ENCODE measurements at places on chromosomes 5 and 9.

DNA sequence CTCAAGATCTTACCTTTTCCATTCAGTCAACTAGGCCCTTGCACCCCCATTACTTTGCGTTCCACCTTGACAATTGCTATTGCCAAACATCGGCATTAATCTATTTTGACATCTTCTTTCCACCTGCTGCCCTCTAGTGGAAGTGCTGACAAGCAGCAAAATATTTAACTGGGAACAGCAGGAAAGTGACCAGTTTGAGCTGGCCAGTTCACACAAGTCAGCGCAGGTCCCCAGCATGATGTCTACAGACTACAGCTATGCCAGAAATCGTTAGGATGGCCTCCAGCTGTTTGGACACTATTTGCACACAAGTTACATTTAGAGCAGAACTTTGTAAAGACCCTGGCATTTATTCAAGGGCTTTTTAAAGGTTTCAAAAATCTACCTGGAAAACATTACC is 160.1 kb downstream of the GHR start:
- peak; percentile 74 for DNase-seq

GRCh38 chr9:89304834-89305188 is 6.2 kb upstream of the CKS2 start:
- DNase-seq, result no peak

GRCh38 chr9:104927216-104927911 is 591 bp downstream of the ABCA1 start:
- peak; percentile 54 for DNase-seq

DNA sequence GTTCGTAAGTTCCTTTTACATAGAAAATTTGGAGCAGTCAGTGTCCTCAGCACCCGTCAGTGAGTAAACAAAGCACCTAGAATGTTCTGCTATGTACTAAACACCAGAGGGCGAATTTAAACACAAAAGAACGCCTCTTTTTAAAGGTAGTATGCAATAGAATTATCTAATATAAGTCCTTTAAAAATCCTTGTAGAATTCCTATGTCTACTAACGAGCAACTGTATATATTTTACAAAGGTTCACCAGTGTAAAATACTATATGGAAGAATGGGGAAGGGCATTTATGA is 499 bp upstream of the TMEM232 start:
- DNase-seq, result no peak

DNA sequence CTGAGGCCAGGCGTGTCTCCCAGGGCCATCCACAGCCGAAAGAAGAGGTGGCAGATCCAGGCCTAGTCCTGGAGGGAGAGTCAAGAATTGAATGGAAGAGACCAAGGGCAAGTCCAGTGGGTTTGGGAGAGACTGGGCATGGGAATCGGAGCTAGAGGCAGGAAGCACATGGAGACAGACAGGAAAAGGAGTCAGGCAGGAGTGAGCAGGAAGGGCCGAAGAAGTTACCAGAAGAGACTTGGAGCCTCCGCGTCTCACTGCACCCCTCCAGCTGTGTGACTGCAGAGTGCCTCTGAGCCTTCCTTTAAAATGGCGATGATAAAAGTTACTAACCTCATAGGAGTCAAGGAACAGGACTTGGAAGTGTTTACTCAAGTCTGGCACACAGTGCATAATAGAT is 64.4 kb upstream of the ANGPTL2 start:
- no peak for DNase-seq

GRCh38 chr5:173018358-173018757 is 34.8 kb downstream of the ATP6V0E1 start:
- DNase-seq, result no peak

- no peak for DNase-seq
Measured at GRCh38 chr5:32523625-32524024, 61.7 kb upstream of the SUB1 start.

DNA sequence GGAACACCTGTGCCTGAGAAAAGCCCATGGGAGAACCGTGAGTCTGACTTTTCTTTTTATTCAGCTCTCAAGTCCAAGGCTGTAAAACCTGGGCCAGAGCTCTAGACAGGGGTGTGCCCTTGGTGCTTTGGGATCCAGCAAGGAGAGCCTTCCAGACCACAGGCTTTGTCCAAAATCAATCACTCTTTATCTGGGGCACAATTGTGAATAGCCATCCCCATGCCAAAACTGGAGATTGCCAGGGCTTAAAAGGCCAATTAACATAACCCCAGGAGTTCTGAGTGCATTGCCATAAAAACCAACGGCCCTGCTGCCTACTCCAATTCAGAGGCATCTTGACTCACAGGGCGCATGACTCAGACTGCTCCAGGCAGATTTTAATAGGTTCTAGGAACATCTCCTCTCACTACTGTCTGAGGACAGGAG is 391.8 kb downstream of the ARHGEF28 start:
- peak; percentile 49 for DNase-seq

DNA sequence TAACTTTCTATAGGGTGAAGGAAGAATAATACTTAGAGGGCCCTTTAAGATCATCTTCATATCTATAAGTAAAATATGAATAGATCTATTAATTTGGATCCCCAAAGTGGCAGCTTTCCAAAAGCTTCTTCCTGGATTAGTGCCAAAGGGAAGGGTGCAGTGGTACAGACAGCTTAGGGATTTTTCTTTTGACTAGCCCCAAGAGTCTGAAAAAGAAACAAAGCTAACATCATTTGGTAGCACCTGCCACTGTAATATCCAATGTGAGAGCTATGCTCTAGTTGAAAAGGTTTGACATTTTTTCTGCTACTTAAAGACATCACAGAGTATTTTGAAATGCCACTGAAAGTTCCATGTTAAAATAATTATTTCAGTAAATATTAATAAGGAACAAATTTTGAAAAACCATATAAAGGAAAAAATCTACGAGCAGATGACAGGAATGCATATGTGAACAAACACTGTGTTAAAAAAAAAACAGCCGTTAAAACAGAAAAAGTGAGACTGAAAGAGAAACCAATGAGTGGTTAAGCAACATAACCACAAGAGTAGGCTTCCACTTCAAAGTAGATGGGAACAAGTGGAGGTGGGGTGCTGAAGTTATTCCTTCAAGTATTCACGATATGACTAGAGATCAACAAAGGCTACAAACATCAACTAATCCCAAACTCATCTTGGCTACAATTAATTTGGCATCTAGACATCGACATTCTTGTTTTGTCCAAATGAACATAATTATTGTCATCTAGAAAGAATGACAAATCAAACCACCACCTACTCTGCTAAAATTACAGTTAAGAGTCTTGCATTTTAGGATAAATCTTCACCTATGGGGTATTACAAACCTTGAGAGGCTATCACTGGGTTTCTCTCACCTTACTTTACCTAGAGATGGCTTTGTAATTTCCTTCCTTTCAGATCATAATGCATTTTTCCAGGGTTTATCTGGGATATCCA is 137.5 kb downstream of the CPLANE1 start:
- no peak for DNase-seq

DNA sequence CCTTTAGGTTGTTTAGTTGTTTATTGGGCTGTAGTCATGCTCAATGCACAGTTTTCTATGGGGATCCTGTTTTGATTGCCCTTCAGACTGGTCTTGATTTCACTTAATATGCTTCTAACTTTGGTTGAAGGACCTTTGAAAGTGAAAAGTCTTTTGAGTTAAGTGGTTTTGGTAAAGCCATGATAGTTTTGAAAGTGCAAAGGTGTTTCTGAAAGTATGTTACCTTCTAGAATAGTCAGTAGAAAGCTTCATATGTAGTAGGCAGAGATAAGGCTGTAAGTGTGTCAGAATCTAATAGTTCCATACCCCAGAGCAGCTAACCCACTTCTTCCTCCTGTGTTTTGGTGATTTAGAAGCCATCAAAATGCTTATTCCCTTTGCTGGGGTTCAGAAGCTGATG is 46.1 kb downstream of the RASGRF2 start:
- DNase-seq, result no peak

DNA sequence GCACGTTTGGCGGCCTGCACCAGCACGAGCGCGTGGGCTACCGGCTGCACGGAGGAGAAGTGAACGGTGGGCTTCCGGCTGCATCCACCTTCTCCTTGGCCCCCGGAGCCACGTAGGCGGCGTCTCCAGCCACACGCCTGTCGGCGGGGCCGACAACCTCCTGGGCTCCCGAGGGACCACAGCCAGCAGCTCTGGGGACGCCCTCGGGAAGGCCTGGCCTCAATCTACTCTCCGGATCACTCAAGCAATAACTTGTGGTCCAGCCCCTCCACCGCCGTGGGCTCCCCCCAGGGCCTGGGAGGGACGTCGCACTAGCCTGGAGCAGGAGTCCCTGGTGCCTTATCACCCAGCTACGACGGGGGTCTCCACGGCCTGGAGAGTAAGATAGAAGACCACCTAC is 73.7 kb downstream of the INSL6 start:
- no peak for DNase-seq

GRCh38 chr5:133824661-133825254 is 143.7 kb downstream of the C5orf15 start:
- DNase-seq, result no peak

DNA sequence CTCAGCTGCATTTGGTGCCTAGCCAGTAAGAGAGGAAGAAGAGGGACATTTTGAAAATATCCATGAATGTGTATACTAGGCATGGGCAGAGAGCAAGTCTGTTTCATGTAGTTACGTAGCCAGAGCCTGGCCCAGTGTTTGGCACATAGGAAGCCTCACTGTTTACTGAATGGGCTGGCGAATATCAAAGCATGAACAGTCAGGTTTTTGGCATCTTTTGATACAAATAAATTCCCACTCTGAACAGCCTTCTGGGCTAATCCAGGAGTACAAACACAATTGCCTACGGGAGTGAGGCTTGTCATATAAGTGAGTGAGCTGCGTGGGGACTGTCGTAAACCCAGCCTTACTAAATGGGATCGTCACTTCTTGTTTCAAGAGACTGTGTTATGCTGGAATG is 253.1 kb upstream of the PANK3 start:
- no peak for DNase-seq

GRCh38 chr9:133950192-133950591 is 41.9 kb downstream of the VAV2 start:
- peak; percentile 71 for DNase-seq

GRCh38 chr5:94442076-94442475 is 176.3 kb downstream of the KIAA0825 start:
- no peak for DNase-seq

GRCh38 chr5:77991084-77991483 is 214.9 kb upstream of the TBCA start:
- no peak for DNase-seq

DNA sequence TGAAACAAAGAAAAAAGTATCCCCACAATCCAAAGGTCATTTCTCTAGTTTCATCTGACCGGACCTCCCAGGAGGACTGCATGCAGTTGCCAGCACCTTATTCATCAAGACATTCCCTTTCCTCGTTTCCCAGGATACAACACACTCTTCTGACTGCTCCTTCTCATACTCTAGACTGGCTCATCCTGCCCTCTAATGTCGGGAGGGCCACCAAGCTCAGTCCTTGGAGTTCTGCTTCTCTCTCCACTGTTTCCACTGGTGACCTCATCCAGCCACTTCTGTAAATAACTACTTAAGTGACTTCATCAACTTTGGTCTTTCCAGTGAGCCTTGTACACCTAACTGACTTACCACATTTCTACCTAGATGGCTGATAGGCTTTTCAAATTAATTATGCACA is 179.1 kb downstream of the EPB41L4A start:
- no peak for DNase-seq

DNA sequence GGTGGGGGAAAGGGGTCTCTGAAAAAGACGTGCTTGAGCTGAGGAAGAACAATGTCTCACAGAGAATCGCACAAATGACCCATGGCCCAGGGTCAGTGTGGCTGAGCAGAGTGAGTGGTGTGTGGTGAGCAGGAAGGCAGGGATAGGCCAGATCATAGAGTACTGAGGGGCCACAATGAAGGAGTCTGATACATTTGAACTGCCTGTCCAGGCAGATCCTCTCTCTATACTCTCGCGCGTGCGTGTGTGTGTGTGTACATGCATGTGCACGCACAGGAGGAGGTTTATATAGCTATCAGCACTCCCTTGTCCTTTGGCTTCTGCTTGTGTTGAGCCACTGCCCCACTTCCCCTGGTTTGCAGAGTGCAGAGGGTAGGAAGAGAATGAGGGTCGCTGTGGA is 294.0 kb downstream of the ZNF608 start:
- DNase-seq, result no peak

DNA sequence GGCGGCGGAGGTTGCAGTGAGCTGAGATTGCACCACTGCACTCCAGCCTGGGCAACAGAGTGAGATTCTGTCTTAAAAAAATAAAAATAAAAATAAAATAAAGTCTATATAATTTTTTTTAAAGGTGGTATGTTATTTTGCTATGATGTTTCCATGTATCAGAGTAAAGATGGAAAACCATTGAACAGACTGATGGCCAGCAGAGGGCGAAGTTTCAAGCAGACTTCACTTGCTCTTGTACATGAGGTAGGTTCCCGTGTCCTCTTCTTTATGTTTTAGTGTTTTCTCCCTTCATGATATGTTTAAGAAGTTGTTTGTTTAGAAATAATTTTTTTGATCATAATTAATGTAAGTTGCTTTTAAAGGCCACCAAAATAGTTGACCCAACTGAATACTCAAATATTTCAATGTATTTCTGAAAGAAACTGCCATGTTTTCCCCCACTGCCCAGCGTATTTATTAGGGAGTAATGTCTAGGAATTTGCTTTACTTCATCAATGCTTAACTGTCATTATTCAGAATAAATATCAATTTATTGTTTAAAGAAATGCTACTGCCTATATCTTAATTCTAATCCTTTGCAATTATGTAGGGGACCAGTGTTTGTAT is 146.4 kb downstream of the HACD4 start:
- peak; percentile 51 for DNase-seq

- DNase-seq, result no peak
Measured at GRCh38 chr9:85061969-85062368, 392.4 kb downstream of the NTRK2 start.

GRCh38 chr9:3736161-3736560 is 210.4 kb upstream of the RFX3 start:
- no peak for DNase-seq

GRCh38 chr5:151264113-151264512 is 11.1 kb downstream of the GM2A start:
- no peak for DNase-seq

DNA sequence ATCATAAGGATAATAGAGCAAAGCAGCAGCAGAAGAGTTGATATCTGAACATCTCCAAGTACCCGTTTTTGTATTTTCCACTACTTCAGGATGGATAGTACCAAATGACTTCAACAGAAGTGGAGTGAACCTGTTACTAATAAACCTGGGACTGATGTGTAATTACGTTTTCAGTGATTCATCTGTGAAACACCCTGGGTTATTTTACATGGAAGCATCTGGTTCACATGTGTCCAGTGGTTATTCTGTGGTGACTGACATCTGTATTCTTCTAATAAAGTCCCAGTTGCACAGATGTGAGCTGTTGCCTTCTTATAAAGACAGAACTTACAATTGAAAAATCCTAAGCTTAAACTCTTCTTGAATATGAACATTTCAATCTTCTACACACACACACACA is 139.7 kb upstream of the VCAN start:
- DNase-seq, result peak; percentile 32

GRCh38 chr5:107425541-107426031 is 245.2 kb downstream of the EFNA5 start:
- DNase-seq, result no peak

DNA sequence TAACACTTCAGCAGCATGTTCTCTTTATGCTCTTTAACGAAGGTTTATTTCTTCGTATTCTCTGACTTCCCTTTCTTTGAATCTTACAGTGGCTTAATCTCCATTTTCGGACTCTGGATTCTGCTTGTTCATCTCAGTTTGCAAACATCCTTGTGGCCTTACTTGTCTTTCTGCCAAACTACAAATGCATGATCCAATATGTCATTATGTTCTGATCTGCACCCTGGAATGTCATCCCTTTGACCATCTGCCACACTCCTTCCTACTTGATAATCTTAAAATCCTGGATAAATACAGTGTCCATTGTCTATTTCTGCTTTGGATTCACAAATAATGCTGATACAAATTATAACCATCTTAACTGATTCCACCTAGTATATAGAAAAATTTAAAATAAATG is 499.2 kb downstream of the CDH18 start:
- no peak for DNase-seq
